Fibroblast of skin of right quadriceps (primary cell): ENCODE measurements at places on chromosomes 16 and 17.

- no peak for DNase-seq
Measured at GRCh38 chr17:82648742-82649331, 593 bp upstream of the WDR45B start.

DNA sequence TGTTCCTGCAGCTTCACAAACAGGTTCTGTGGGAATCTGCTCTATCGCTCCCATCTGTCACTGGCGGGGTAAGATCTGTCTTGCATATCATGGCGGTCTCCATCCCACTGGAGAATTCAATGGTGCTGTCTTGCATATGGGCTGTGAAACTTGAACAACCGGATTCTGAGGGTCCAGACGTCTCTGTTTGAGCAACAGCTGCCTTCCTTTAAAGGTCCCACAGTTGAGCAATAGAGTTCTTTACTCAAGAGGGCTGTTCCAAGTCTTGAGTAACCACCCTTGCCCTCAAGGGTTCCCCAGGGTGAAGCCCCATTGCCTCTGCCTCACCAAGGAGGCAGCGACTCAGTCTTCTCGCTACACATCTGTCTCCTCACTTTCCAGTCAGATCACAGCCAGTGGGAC is 50.8 kb downstream of the ZFHX3 start:
- peak; percentile 13 for DNase-seq

DNA sequence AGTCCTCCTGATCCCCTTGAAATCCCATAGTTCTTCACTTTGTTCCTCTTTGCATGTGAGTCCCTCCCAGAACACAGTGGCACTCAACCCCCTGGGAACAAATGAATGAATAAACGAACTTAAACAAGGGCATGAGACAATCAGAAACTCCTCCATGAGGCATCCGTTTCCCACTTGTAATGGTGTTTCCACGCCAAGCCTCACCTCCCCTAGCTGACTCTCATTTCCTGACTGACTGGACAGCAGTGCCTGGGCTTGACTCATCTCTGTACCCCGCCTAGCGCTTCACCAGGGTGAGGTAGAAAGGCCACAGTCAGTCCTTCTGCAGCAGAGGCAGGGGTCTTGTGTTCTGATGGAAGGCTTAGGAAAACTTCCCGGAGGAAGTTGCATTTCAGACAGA is 14.2 kb downstream of the KIF1C start:
- DNase-seq: peak; percentile 17

- peak; percentile 76 for DNase-seq
Measured at GRCh38 chr17:35684055-35684802, 47.2 kb upstream of the RASL10B start.

DNA sequence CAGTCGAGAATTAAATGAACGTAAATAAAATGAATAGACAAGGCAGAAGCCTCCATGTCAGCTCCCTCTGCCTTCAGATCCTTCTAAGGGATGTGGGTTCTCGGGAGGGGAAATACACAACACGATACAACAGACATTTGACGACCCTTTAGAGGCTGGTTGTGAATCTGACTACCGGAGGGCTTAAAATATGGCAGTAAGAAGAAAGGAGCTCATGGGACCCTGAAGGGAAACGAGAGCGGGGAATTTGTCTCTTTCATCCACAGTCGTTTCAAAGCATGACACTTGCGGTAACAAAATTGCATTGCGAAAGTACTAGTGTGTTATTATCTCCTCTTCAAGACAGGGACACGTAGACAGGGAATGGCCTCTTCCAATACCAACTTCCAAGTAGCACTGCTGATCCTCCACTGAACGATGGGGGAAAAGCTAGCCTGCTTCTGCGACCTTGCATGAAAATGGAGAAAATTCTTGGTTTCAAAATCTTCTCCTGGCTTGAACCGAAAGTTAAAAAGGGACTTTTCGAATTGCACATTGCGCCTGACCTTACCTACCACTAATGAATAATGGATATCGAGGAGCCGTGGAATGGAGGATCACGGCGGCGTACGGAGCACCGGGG is 1.2 kb upstream of the TNRC6C start:
- peak; percentile 28 for DNase-seq

GRCh38 chr16:4375717-4376116 is 4.1 kb downstream of the VASN start:
- DNase-seq: no peak

DNA sequence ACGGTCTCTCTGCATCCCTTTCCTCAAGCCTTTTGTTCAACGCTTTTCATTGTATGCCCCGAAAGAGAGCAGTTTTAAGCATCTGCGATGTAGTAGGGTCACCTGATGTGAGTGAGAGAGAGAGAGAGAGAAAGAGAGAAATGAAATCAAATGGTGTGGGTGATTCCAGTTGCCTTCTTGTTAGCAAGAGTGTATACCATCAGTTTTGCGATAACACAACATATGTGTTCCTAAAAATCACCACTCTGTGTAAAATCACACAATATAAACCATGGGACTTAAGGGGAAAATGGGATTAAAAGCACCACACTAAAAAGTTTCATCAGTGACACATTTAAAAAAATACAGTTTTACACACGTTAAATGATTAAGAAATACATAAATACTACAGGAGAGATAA is 1102.7 kb upstream of the EEF2KMT start:
- DNase-seq: no peak

- no peak for DNase-seq
Measured at GRCh38 chr17:48261297-48261880, 153.8 kb downstream of the SNX11 start.

DNA sequence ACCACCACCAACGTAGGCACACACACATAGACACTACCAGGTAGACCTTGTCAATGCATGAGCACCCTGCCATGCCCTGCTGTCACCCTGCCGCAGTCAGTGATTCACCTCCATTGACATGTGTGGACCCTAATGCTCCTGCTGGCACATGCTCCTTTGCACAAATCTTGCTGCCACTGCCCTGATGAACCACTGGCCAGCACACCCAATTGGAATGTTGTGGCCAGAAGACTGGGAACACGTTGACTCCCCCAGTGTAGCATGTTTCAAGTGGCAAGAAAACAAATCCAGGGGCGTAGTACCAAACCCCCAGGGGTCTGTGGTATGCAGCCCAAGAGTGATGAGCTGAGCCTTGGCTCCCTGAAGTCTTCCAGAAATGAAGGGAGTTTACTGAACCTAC is 486.4 kb upstream of the KIF2B start:
- no peak for DNase-seq

DNA sequence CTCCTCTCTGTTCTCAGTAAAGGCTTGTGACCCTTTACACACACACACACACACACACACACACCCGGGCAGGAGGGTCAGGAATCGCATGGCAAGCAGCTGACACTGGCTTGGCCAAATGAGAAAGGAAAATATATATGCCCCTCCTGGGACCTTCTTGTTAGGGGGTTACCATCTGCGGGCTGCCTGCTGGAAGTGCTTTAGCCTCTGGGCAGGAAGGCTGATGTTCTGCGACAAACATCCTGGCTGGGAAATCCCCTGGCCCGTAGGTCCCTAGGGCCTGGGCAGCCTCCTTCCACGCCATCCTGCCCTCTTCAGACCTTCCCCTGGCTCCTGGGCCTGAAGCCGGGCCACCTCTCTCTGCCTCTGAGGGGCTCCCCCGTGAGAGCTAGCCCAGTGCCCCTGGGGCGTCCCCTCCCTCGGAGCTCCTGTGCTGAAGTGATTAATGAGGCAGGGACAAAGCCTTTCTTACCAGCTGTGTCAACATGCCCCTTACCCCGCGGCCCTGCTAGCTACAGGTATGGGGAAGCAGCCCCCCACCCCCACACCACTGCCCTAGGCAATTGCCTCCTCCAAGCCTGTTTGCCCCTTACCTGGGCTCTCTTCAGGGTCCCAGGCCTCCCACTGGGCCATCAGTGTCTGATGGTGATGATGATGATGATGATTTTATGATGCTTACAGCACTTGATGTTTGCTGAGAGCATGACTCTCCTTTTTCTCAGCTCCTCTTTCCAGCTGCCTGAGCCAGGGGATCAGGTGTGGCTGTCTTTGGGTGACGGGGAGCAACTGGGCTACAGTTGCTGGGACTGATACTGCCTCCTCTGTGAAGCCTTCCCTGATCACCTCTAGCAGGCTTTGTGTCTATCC is 32.8 kb upstream of the ETV4 start:
- DNase-seq: peak; percentile 47

- DNase-seq: no peak
Measured at GRCh38 chr16:31333686-31334649, 21.0 kb upstream of the ITGAX start.

DNA sequence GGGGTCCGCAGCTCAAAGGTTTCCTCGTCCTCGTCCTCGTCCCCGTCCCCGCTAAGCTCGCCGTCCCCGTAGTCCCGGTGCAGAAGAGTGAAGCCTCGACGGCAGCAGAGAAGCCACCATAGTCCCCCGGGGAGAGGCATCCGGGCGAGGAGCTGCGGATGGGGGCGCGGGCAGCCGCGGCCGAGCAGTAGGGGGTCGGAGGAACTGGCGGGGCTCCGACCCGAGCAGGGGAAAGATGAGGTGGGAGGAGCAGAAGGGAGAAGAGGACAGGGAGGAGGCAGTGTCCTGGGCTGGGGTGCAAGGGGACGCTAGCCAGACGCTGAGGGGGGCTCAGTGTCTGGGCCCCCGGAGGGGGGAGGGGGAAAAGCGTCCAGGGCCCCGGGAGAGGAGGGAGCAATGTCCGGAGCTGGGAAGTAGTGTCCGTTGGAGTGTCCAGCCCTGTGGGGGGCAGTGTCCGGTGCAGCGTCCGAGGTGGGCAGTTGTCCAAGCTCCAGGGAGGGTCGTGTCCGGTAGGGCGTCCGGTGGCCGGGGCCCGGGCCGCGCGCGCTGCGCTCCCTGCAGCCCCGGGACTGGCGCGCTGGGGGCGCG is at the start of gene PLEKHH3:
Gene PLEKHH3, minus strand, starts transcription at position 571 of the 588 bp plus-strand sequence. Its CDS starts 431 bp downstream, at position 140.
- DNase-seq: no peak

- DNase-seq: peak; percentile 55
Measured at GRCh38 chr17:20091174-20092029, 82.2 kb downstream of the SPECC1 start.

GRCh38 chr17:69501591-69502468 is 87.3 kb downstream of the MAP2K6 start:
- peak; percentile 72 for DNase-seq

GRCh38 chr17:73091770-73092522 is 542 bp downstream of the SLC39A11 start:
- peak; percentile 11 for DNase-seq

DNA sequence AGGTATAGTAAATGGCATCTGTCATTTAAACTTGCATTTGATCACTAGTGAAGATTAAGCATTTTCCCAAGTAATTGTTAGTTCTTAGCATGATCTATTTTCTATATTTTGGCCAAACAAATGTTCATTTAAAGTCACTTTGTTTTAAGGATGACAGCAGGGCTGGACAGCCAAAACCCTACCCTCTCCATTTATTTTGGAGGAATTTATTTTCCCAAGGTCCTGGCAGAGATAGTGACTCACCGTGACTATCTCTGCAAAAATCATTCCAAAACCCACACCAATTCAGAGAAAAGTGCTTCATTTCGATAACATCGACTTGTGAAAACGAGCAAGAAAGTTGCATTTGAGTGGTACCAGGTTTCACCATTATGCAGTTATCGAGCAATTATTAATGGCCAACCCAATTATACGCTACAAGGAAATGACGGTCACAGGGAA is 665 bp upstream of the AKAP1 start:
- no peak for DNase-seq

- no peak for DNase-seq
Measured at GRCh38 chr16:53100889-53101288, 46.1 kb downstream of the CHD9 start.

DNA sequence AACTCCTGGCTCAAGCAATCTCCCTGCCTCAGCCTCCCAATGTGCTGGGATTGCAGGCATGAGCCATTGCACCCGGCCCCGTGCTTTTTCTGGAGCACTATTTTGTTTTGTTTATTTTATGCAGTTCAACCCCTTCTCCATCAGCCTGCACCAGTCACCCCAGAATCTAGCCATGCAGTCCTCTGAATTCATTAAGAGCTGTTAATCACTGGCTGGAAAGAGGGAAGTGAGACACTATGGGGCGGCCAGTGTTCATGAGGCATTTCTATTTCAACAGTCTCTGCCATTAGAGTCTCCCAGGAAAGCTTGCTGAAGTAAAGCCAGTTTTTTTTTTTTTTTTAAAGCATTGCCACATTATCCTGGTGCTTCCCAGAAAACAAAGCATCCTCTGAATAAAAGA is 1.7 kb downstream of the VWA3A start:
- no peak for DNase-seq

DNA sequence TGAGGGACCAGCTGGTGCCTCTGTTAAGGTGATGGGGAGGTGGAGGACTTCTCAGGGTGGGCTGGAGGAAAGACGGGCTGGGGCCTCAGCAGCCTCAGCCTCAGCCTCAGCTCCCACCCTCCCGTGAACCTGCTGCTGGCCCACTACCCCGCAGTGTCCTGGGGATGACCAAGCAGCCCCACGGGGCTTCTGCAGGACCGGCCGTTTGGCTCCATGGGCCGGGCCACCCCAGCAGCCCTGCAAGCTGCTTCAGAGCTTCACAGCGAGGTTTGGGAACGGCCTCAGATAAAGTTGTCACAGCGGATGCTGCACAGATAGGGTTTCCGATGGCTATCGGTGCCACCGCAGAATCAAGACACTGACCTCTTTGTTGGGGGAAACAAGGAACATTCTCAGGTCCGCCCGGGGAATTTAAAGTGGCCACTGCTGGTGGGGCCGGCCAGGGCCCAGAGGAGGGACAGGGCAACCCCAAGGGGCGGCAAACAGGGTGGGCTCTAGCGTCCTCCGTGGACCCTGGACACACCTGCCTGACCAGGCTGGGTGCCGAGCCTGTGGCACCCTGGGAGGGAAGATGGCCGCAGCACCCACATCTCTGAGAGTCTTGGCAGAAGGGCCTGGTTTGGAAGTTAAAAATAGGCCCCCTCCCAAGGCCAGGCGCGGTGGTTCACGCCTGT is 47.8 kb upstream of the ZC3H18 start:
- no peak for DNase-seq

- DNase-seq: no peak
Measured at GRCh38 chr17:41619036-41619926, 5.1 kb downstream of the KRT17 start.

DNA sequence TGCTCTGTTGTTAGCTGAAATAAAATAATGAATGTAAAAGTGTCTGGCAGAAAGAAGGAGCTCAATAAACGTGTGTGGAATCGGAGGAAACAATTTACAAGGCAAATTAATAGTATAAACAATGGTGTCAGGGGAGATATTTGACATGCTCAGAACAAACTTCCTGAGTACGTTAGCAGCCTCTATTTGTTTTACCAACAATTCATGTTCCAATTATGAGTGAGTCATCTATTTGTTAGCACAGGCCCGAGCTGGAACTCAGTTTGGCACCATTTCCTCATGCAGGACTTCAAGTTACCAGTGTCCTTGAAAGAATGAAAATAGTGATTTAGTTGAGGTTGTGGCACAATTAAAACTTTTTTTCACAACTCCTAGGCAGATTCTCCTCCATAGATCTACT is 9.1 kb downstream of the ASIC2 start:
- peak; percentile 58 for DNase-seq

DNA sequence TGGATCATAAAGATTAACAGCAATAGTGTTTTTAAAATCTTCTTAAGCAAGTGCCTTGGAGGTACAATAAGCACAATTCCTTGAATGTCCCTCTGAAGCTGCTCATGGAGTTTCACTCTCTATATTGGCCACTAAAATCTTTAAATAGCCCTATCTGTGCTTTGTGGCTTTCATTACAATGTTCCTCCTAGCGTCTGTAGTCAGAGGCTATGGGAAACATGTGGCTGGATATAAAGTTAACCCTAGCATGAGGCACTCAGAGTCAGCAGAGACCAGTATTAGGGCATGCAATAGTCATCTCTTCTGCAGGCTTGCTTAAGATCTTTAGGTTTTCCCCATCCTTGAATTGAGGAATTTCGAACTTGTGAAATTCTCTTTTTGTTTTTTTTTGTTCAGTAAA is 668.2 kb downstream of the CDH11 start:
- DNase-seq: peak; percentile 37
